ENCODE measurements at places on chromosomes 12 and 14. TPM values are rescaled to one million over a fixed set of nuclear protein-coding genes. Genes with fewer than 3 reads are reported as not detected.

DNA sequence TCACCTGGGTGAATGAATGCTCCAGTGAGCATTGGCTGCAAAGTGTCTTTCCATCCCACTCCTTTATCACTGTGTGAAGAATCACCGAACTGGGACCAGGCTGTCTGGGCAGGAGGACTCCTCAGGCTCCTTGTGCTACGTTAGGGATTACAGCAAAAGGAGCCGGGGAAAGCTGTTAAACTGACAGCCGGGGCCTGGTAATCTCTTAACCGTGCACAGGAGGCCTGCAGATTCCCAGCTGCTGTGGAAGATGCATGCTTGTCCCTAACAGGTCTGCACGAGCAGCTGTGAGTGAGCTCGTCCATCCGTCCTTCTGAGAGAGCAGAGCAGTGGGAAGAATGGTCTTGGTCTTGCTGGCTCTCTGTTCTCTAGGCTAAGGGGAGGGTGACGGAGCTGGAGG lies 231.5 kb downstream of the AACS start:
- no peak for DNase-seq

GRCh38 chr14:70887207-70887681 lies 20.0 kb upstream of the PCNX1 start:
- DNase-seq = peak; percentile 82

Gene ERP27
- total RNA-seq = not detected

- no peak for DNase-seq
Observed at GRCh38 chr12:22458298-22458937, 85.9 kb downstream of the C2CD5 start.

DNA sequence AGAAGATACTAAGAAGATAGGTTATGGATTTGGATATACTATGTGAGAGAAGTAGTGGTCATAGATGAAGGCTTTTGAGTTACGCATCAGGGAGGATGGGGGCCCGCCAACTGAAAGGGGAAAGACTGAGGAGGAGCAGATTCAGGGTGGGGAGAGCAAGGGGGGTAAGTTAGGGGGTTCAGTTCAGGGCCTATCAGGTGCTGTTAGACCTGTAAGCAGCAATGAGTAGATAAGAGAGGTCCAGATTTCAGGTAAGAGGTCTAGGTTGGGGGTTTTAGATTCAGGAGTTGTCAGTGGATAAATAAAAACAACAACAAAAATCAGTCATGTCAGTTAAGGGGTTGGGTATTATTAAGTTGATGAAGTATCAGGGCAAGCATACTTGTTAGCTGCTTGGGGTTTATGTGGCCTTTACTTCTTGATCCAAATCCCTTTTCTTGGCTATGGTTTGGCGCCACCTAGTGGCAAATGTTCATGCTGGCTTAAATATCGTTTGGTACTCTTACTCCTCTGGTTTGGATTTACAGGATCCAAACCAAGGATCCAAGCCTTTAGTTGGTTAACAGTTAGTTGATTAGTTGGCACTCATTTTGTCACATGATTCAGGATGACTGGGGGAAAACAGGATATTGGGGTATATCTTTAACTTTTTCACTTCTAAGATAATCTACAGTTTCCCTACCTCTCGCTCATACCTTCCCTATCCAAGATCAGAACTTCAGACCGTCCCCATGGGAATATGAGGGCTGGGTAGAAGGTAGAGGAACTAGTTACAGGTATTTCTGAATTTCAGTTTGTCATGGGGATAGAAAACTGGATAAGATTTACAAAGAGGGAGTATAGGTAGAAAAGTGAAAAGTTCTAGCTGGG lies 65.1 kb downstream of the PCNX1 start:
- peak; percentile 76 for DNase-seq
